Cardiac septum (tissue), 1 donor: ENCODE measurements at places on chromosomes 13 and 19. TPM values are rescaled to one million over a fixed set of nuclear protein-coding genes. Genes with fewer than 3 reads are reported as not detected.

DNA sequence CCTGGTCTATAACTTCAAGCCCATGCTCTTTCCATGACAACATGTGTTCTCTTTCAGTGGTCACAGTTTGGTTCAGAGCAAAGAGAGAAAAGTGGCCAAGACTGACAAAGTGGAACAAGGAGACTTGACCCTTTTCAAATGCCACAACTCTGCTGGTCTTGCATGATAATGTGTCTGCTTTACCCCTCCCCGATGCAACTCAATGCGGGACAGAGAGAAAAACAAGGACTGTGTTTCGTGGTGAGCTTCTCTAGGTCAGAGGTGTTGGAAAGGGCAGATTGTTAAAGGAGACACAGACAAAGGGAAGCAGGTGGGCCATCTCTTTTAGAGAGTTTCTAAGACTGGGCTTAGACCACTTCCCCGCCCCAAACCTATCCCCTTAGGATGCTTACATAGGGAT lies 61.6 kb upstream of the SERTM1 start:
- DNase-seq, result no peak

Gene VAV1
- 1.5 TPM for total RNA-seq

DNA sequence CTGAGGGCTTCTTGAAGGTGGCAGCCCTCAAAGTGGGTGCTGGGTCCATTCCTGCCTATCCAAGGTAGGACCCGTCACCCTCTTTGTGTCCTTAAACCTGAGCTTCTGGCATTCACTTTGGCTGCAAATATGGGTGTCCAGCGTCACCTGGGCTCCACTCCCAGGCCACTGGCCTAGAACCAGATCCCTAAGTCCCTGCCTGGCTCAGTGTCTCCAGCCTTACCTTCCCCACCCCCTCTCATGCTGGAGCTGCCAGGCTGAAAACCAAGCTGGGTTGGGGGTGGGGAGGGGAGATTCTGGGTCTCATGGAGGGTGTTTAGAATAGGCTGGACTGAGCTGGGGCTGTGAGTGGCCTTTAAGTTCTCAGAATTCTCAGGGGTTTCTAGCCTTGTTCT lies 12.4 kb downstream of the PDE4A start:
- no peak for DNase-seq

GRCh38 chr13:50714891-50715290 lies 128.6 kb downstream of the DLEU7 start:
- no peak for DNase-seq

GRCh38 chr13:107730813-107731212 lies 484.5 kb downstream of the LIG4 start:
- no peak for DNase-seq
